ENCODE measurements at places on chromosomes 6 and 20.

- DNase-seq, result peak; percentile 42
Measured at GRCh38 chr6:22145823-22146677, 150.8 kb downstream of the PRL start.

DNA sequence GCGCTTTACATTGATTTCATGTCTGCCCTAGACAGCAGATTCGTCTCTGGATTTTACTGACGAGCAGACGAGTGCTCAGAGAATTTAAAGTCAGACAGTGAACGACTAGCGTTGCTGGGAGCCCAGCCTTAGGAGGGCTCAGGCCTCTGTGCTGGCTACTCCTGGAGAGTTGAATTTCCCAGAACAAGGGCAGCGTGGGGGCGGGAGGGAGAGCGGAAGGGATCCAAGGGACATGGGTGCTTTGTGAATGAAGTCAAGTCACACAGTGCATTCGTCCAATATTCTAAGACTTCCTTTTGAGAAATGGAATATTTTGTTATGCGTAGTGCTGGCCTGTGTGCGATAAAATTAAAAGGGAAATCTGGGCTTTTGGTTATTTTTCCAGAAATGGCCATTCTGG is 126.5 kb downstream of the MYLK4 start:
- no peak for DNase-seq

DNA sequence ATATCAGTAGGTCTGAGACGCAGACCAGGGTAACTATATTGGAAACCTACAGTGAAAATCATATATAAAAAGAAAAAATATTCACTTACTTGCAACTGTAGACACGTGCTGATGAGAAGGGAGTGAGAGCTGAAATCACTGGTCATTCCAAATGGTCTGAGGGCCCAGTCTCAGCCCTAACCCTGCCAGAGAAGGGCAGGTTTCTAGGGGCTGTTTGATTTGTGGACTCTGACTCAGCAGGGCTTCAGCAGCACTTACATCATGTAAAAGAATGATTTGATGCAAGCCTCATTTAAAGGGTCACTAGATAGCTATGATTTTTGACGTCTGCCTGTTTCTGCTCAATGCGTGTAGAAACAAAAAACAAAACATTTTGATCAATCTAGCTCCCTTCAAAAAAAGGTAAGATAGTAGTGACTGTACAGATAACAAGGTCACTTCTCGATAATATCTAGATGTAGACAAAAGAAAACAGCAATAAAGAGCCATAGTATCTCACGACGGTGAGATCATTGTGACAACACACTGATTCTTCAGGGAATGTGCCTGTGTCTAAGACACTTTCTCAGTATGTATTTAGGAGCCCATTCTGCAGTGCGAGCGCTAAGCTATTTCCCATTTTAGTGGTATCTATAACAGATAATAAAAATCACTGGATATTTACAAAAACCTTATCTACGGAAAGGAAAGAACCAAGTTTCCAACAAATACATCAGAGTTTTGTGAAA is 307.2 kb downstream of the HIVEP2 start:
- DNase-seq, result no peak

GRCh38 chr20:23313271-23313670 is 37.3 kb upstream of the NXT1 start:
- DNase-seq, result no peak

DNA sequence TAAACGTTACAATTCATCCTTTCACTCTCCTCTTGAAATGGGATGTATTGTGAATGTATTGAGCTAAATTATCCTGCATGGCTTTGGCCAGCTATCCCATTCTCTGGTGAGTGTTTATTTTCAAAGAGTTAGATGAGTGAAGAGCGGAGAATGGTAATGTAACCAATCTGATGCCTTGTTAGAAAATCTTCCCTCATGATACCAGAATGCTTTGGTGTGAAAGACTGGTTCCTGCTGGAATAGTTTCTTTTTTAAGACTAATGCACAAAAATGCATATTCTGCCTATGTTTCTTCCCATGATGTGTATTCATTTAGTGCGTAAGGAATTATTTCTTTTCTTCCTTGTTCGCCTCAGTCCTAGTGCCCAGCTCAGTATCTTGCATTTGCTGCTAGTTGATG is 506.7 kb downstream of the PRKN start:
- no peak for DNase-seq

DNA sequence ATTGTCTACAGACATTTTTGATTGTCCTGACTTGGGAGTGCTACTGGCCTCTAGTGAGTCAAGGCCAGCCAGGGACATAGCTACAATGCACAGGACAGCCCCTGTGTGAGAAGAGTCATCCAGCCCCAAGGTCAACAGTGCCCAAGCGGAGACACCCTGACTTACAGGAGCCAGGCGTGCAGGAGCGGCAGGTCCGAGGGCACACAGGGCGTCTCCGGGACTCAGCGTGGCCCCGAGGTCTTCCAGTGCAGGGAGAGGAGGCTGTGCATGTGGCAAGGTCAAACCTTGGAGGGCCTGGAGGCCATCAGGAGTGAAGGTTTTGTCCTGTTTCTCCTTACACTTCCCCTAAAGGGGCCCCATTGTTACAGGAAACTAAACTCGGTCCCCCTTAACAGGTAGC is 41.3 kb upstream of the QKI start:
- no peak for DNase-seq

DNA sequence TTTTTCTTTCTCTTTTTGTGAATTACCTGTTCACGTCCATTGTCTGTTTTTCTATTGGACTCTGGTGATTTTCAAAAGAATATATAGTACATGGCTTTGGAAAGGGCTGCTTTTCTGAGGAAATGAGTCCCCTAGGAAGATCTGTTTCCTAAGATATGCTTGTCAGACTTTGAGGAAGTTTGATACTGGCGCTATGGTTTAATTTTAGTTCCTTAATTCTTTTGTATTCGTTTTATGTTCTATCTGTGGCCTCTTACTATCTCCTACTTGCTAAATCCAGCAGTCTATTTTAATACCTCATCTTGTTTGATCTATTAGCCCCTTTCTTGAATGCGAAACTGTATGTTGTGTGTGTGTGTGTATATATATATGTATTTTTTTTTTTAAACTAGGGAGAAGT is 101.9 kb downstream of the LIN28B start:
- no peak for DNase-seq

DNA sequence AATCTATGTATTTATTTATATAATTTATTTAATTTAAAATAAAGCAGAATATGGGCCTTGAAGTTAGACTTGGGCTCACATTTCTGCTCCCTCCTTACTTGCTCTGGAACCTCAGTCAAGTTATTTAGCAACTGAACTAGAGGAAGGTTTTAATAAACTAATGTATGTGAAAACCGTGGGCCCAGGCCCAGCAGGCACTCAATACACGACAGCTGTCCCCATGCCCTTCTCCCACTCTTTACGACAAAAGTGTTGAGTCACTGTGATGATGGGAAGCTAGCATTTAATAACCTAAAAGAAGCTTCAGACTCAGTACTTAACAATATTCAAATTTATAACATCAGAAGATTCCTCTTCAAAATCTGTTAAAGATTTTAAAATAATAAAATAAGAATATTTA is 46.7 kb downstream of the SERAC1 start:
- DNase-seq, result no peak

GRCh38 chr6:113627480-113627879 is 229.7 kb upstream of the MARCKS start:
- no peak for DNase-seq

DNA sequence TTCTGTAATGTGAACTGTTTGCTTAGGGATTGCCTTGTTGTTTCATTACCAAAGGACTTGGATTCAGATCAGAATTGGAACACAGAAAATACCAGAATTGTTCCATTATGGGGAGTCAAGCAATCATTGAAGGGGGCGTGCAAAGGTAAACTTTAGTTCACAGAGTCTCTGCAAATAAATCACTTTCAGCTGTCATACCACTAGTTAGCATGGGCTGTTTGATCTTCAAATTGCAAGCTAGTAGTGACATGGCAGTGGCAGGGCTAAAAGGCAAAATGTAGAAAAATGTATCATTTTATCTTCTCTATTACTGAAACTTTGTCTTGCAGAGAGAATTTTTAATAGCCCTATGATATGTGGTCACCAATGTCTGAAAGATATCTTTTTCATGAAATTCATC is 483.2 kb upstream of the NRSN1 start:
- no peak for DNase-seq

DNA sequence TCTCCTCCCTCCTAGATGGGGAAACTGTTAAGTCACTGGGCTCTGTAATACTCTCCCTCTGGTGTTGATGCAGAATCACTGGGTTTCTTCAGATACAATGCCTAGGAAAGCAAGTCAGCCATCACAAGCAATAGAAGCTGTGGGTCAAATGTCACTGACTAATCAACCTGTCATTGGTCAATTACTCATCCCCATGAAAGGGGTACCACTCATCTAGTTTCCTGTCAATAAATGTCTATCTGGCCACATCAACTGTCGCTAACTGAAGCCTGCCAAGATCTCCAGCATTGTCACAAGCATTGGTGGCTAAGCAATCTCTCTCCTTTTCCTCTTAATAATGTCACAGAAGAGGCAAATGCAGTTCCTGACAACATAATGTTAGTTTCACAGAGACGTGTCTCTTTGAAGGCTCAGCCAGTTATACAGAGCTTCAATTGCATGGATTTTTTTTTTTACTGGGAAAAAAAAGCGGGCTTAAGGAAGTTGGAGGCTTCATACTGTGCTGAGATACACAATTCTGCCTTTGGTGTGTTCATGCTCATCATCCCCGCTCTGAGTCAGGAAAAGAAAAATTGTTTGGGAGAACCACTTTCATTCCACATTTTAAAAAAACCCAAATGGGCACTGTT is 355.9 kb downstream of the BTBD9 start:
- no peak for DNase-seq

- no peak for DNase-seq
Measured at GRCh38 chr6:147141711-147142308, 62.4 kb upstream of the STXBP5 start.

DNA sequence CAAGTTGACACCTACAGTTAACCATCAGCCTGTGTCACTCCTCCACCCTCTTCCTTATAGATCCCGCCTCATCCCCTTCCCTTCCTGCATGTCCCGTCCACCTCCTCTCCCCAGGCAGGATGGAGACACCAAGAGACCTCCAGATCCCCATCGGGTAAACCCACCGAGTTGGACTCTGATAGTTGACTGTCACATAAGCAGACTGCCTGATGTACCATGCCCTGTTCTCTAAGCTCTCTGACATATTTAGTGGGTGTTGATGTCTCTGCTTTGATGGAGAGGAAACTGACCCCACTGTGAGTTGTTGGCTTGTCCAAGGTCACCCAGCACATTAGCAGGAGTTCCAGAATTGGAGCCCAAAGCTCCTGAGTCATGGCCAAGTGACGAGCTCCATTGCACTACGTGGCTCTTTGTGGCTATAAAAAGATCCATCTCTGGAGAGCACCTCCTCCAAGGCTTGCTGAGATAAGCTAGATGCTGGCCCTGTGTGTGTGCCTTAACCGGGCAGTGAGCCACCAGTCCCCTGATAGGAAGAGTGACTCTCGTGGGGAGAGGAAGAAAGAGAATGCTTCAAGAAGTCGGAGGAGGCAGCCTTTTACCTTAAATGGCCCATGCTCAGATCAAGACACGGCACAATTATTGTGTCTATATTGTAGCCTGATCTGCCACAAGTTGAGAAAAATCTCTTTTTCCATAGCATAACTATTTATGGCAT is 236.0 kb upstream of the ECI2 start:
- no peak for DNase-seq

DNA sequence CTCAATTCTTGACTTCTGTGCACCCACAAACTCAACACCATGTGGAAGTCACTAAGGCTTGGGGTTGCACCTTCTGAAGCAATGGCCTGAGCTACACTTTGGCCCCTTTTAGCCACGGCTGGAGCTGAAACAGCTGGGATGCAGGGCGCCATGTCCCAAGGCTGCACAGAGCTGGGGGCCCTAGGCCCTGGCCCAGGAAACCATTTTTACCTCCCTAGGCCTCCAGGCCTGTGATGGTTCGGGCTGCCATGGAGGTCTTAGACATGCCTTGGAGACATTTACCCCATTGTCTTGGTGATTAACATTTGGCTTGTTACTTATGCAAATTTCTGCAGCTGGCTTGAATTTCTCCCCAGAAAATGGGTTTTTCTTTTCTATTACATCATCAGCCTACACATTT is 86.9 kb downstream of the MTFR2 start:
- DNase-seq, result no peak

GRCh38 chr6:139839506-139840156 is 465.2 kb upstream of the CITED2 start:
- DNase-seq, result no peak

DNA sequence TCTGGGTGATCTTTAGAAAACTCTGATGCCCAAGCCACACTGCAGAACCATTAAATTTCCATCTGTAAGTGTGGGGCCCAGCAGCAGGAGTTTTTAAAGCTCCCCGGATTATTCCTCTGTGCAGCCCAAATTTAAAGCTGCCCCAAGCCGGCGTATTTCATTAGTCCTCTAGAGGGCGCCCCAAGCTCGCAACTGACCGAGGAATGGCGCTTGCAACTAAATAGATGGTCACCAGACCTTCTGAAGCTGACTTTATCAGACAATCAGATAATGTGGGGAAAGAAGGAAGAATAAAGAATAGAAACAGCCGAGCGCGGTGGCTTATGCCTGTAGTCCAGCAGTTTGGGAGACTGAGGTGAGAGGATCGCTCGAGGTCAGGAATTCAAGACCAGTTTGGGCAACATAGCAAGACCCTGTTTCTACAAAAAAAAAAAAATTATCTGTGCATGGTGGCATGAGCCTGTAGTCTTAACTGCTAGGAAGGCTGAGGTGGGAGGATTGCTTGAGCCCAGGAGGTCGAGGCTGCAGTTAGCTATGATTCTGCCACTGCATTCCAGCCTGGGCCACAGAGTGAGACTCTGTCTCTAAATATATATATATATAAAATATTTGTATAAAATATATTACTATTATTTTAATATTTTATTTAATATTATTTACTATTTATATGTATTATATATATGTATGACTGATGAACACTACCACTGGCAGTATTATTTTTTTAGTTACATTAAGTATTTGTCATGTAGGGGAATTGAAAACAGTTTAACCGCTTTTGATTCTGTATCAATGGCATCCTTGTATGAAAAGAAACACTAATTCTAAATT is 56.0 kb downstream of the OTOR start:
- DNase-seq, result no peak

- DNase-seq, result no peak
Measured at GRCh38 chr6:148041546-148041945, 301.1 kb upstream of the SASH1 start.

GRCh38 chr20:25297141-25297905 is 49.4 kb downstream of the PYGB start:
- DNase-seq, result no peak

Data from AG04450 (cell line).